ENCODE measurements at places on chromosomes 7 and 10.

- DNase-seq = no peak
Observed at GRCh38 chr10:131982185-131982756, 548 bp upstream of the BNIP3 start.

DNA sequence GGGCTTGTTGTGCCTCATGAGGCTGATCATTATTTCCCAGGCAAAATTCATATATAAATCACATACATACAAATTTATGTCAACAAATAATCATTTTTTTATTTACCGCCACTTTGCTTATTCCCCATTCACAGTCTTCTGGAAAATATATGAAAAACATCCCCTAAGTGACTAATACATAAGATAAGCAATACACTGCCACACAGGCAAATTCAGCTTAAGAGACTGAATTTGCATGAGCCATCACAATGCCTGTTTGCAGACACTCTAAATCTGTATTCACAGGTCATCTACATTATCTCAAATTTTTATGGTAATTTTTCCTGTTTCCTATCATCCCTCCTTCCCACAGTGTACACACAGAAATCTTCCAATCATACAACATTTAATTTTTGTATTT lies 13.2 kb downstream of the OSBPL3 start:
- no peak for DNase-seq

DNA sequence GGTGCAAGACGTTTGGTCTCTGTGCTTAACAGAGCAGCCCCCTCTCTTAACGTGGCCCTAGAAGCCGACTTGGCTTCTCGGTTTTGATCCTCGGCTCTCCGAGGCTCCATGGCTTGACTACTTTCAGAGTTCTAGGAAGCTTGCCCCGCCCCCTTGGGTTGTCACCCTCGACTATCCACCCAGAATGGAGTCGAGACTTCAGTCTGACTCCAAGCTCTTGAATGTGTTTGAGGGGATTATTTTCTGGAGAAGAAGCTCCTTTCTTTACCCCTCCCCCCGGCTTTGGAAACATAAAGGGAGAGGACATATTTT lies 448 bp downstream of the SEC24C start:
- peak; percentile 67 for DNase-seq

DNA sequence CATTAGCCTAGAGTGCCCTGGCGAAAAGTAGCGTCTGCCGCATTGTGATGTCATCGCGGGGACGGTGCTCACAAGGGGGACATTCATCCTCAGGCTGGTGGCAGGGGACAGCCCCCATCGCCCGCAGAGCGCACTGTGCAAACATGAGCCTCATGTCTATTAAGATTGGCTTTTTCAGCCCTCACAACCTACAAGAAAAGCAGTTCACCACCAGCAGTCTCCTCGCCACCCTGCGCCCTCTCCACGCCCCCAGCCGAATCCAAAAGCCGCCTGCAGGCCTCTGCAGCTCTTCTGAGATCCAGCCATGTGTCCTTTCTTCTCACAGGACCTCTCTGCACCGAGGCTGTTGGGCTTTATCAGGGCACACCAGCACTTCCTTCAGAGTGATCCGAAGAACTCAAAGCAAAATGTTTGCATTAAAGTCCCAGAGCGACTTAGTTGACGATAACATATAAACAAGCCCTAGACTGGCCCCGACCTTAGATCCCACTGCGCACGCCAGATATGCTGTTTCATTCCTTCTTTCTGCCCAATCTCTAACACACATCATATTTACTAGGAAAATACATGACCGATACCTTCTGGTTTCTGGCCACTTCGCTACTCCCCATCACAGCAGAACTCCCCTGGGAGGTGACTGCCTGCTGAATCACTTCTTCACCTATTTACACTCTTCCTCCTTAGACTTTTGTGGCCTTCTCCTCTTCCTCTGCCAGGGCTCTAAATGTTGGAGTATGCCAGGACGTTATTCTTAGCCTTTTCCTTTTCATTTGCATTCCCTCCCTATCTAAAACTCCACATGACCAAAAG lies 206.0 kb upstream of the SH2B2 start:
- no peak for DNase-seq

DNA sequence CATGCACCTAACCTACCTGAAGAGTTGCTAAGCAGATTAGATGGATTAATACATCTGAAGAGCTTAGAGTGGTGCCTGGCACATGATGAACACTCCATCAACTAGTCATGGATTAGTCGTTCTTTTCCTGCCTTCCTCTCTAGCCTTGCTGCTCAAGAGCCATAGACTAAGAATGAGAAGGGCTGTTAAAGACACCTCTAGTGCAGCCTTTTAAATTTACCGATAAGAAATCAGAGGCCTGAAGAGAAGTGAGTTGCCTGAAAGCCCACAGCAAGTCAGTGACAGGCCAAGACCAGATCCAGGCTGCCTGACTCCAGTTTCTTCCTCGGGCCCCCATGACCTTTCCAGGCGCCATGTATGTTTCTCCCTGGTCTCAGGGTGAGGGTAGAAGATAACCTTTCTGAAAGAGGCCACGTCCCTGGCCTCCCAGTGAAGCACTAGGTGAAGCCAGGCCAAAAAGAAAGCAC lies 6.5 kb downstream of the TSPAN15 start:
- no peak for DNase-seq

DNA sequence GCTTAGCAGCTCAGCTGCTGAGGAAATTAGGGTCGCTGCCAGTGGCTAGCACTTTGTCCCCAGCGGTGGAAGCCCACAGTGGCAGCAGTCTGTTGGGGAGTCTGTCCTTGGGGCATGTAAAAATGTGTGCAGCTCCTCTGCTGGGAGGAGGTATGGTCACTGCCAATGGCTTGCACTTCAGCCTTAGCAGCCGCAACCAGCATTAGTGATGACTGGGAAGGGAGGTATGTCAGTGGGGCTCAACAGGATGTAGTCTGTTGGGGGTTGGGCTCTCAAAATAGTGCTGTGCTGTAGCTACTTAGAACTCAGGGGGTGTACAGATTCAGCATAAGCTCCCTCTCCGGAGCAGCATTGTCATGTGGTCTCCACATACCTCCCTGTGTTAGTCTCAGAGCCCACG lies 189.9 kb downstream of the ZEB1 start:
- DNase-seq = no peak

DNA sequence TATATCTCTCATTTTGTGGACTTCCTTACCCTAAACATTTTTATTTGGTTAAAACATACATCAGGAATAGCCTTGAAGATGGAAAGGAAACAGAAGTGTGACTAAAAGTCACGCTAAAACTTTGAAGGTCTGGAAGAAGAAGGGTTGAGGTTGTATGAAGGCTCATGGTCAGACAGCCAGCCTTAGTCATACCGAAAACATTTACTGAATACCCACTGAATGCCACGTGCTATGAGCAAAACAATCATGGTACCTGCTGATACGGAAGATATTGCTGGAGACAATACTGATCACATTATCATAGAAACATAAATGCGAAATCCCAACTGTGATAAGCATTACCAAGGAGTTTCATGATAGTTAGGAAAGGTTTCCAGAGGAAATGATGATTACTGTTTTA lies 64.0 kb downstream of the PDZD8 start:
- no peak for DNase-seq
